ENCODE measurements at places on chromosomes 16 and 17.

DNA sequence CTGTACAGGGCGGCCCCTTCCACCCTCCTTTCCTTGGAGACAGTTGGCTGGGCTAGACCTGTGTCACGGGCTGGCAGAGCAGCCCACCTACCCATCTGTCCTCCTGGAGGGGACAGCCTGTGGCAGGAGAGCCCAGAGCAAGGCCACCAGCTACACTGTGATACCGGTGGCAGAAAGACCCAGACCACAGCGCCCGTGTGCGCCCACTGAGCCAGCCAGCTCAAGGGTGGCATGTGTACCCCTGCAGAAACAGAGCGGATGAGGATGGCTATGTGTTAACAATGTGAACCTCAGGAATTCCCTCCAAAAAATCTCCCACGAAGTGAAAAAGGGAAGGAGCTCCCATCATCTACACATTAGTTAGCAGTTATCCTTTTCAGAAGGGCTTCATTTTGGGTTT, 7.1 kb downstream of the HBQ1 start:
- DNase-seq: no peak

DNA sequence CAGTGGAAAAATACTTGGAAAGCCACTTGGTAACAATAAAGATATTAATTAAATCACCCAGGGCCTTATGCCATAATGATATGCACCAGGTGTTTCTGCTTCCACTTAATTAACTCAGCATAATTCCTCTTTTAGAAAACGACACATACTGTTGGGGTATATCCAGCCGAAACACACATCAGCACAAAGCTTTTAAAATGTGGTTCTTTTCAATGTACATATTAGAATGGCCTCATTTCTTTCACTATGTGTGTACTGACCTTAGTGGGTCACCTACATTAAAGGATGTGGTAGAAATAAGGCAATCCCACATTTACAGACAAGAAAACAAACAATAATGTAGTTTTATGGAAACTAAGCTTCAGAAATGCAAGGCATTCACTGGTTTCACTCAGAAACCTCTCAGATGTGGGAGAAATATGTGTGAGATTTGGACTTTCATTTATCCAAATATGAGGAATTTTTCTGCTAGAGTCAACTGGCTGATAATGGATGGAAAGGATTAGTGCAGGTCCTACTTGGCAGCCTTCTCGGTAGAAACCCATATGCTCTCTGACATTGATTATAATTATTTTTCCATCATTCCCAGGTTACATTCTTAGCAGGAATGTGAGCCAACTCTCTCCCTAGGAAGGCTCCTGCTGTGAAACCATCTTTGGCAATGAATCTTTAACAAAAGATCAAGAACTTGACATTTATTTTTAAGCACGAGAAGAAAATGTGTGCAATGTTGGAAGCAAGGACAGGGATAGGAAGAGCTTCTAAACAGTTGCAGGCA, 66.7 kb upstream of the DHX40 start:
- DNase-seq: peak; percentile 55

DNA sequence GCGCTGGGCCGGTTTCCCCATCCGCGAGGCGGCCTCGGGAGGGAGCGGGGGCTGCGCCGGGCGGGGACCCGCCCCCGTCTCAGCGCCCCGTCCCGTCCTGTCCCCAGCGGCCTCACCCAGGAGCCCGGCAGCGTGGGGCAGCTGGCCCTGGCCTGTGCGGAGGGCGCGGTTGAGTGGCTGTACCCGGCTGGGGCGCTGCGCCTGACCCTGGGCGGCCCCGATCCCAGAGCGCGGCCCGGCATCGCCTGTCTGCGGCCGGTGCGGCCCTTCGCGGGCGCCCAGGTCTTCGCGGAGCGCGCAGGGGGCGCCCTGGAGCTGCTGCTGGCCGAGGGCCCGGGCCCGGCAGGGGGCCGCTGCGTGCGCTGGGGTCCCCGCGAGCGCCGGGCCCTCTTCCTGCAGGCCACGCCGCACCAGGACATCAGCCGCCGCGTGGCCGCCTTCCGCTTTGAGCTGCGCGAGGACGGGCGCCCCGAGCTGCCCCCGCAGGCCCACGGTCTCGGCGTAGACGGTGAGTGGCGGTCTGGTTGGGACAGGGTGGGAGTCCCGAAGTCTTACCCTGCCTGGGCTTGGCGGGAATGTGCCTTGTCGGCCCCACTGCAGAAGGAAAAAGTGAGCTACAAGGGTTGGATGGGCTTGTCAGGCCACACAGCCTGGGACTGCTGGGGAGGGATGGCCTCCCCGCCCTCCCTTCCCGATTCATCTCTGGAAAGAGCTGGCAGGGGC, 720 bp downstream of the METRN start:
- DNase-seq: peak; percentile 41

- DNase-seq: no peak
These were observed 6.2 kb upstream of the ZFHX3 start for GRCh38 chr16:73054125-73054484.

GRCh38 chr17:77200711-77201110, 59.9 kb downstream of the SEC14L1 start:
- DNase-seq: no peak

GRCh38 chr17:79053251-79053925, 21.2 kb upstream of the ENGASE start:
- peak; percentile 27 for DNase-seq

DNA sequence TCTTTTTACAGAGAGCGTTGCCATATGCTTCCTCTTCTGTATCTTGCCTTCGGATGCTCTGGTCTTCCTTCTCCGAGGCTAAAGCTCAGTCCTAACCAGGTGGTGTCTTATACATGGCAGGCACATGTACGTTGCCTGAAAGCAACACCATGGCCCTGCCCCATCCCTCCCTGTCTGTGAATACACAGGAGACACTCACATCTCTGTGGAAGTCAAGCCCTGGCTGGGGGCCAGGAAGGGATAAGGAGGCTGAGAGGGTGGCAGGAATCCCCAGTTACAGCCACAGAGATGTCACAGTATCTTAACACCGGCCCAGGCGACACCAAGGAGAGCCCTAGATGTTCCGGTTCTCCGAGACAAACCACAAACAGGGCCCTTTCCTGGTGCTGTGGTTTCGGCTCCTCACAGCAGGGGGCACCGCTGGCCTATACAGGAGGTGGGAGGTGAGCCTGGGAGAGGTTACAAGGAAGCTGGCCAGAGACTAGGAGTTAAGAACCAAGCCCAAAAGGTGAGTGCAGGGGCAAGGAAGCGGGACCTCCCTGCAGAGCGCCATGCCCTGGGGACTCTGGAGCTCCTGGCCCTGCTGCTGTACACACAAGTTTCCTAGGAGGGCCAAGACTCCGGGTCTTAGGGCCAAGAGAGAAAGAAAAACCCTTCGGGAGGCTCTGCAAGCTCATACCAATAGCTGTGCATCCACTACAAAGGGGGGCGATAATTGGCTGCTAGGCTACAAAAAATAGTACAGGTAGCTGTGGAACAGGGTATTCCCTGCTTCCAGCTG, 41.7 kb downstream of the SRL start:
- peak; percentile 82 for DNase-seq

DNA sequence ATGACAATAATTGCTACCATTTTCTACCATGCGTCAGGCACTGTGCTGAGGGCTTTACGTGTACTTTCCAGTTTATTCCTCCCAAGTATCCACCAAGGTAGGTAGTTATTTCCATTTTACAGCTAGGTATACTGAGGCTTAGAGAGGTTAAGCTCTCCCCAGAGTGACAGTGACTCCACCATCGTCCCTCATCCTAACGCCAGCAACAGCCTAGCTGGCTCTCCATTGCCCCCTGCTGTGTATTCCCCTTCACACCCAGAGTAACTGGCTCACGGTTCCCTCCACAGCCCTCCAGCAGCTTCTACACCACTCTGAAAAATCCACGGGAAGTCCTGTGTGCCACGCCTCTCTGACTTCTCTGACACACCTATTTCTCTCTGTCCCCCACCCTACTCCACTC, 7.1 kb upstream of the ASGR1 start:
- peak; percentile 74 for DNase-seq

DNA sequence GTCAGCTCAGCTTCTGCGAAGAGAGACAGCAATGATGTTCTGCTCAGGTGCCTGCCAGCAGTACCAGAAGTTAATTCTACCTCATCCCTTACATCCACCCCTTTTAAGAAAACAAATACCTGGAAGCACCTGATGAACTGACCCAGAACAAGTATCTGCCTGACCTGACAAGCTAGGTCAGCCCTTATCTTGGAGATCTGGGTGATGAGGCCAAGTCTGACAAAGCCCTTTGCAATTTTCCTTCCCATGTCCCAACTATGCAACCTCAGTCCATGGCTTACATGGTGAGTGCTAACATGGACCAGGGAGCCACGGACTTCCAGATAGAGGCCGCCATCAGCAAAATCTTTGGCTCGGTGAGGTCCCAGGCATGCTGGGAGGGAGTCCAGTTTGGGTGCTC, 3.6 kb downstream of the ACADVL start:
- no peak for DNase-seq

- no peak for DNase-seq
These were observed 853 bp upstream of the DOK4 start for GRCh38 chr16:57486858-57487834.

DNA sequence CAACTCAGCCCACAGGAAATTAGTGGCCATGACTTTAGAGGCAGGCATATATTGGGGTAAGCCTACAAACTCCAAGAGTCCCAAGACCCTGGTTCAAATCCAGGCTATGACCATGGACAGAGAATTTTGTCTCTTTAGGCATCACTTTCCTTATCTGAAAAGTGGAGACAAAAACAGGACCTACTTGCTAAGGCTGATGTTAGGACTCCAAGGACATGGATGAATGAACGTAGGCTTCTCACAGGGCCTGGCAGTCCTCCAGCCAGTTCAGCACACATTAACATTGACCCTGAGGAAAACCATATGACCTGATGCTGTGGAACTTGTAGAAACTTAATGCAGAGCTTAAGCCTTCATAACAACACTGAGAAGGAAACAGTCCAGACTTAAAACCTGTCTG, 1.4 kb downstream of the FKBP10 start:
- DNase-seq: no peak

GRCh38 chr17:46086821-46087220, 87.8 kb downstream of the STH start:
- no peak for DNase-seq

DNA sequence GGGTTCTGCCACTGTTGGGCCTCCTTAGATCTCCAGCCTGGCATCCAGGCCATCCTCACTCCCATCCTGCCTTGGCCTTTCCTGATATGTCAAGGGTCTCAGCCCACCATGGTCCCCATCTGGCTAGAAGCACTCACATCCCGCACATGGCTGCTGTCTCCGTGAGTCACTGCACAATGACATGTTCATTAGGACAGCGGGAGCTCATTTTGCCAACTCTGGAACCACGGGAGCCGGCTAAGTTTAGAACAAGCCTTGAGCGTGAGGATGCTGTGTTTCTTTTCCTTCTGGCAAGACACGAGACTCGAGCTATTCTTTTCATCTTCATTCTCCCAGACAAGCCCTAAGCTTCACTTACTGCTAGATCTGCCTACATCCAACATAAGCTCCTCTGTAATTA, 65.7 kb upstream of the KSR1 start:
- DNase-seq: no peak

- DNase-seq: no peak
These were observed 36.9 kb downstream of the GPATCH8 start for GRCh38 chr17:44466339-44466738.

DNA sequence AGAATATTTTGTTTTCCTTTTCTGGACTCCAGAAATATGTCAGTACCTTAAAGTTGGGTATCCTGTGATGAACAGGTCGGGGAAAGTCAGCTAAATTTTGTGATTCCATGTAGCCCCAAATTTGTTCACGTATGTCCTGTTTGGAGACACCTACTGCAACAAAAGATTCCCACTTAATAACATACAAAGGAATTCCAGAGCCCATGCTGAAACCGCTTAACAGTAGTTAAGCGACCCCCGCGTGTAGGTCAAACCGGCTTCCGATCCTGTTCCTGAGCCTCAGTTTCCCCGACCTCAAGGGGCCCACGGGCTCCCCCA, 477 bp downstream of the MTHFSD start:
- peak; percentile 54 for DNase-seq

GRCh38 chr16:56120447-56121155, 70.7 kb upstream of the GNAO1 start:
- no peak for DNase-seq

- no peak for DNase-seq
These were observed 3.8 kb upstream of the STAT5B start for GRCh38 chr17:42279776-42280630.
